Stimulated activated CD4-positive, alpha-beta T cell treated with anti-CD3 and anti-CD28 coated beads, Interleukin-4, amount 100 ng/mL, for 24 hours (primary cell): ENCODE measurements at places on chromosomes 7 and 10.

GRCh38 chr7:38518541-38518940, 112.6 kb downstream of the AMPH start:
- no peak for DNase-seq

- DNase-seq, result no peak
Observed at GRCh38 chr7:1810961-1811849, 141.1 kb downstream of the ELFN1 start.

DNA sequence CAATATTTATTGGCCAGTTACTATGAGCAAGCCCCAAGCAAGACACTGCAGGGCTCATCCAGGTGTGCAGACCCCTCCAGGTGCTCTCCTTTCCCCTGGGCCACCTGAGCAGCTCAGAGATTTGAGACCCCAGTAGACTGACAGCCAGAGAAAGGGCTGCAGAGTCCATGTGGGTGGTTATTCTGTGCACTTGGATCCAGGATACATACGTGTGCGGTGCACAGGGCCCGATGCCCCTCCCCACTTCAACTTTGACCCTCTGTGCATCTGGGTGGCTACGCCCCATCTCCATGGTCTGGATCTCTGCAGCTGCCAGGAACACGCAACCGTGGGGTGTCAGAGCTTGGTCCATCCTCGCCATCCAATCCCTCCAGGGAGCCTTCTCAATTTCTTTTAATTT, 72.9 kb downstream of the MKI67 start:
- no peak for DNase-seq

- peak; percentile 12 for DNase-seq
Observed at GRCh38 chr10:13351340-13351915, 3.3 kb upstream of the SEPHS1 start.

GRCh38 chr10:78866731-78867554, 201.8 kb upstream of the ZMIZ1 start:
- no peak for DNase-seq

DNA sequence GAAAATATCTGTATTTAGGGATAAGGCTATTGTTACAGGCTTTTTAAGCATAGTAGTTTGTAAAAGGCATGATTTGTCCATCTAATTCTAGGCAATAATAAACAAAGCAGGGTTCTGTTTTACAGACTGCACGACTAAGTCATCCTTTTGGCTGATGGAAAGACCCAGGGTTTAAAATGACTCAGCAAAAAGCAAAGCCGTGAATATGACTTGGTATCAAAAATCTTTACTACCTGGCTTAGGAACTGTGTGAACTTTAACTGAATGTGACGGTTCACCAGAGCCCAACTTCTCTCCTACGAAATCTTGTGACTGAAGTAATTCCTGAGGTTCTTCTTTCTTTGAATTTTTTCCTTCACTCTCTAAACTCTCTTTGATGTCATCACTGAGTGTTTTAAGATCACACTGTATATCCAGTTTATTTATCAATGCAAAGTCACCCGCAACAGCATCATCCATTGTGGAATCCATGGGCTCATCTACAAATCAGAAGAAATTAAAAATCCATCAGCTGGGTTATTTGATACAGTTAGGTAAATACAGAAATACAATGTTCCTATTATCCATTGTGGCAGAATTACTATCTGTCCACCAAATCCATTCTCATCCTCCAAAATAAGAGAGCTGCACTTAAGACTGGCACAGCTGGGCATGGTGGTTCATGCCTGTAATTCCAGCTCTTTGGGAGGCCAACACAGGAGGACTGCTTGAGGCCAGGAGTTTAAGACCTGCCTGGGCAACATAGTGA, 17.0 kb downstream of the ATE1 start:
- DNase-seq, result no peak

DNA sequence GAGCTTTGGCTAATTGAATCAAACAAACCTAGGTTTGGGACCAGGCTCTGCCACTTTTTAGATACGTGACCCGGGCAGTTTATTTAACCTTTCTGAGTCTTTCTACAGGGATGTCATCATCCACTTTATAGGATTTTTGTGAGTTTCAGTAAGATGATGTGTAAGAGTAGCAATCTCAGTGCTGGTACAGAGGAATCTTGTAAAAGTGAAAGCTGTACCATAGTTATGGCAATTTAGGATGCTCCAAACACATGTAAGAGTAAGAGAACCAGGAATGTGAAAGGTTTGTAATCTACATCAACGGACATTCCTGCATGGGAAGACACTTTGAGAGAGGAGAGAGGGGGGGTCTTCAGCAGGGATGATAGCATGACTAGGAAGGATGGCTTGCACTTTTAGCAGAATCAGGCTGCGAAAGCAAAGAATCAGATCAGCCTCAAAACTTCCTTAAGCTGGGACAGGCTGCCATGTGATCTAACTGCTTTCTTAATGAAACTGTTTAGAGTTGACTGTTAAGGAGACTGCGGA, 968 bp downstream of the NOLC1 start:
- no peak for DNase-seq

GRCh38 chr7:50204581-50204980, 99.9 kb upstream of the IKZF1 start:
- no peak for DNase-seq

DNA sequence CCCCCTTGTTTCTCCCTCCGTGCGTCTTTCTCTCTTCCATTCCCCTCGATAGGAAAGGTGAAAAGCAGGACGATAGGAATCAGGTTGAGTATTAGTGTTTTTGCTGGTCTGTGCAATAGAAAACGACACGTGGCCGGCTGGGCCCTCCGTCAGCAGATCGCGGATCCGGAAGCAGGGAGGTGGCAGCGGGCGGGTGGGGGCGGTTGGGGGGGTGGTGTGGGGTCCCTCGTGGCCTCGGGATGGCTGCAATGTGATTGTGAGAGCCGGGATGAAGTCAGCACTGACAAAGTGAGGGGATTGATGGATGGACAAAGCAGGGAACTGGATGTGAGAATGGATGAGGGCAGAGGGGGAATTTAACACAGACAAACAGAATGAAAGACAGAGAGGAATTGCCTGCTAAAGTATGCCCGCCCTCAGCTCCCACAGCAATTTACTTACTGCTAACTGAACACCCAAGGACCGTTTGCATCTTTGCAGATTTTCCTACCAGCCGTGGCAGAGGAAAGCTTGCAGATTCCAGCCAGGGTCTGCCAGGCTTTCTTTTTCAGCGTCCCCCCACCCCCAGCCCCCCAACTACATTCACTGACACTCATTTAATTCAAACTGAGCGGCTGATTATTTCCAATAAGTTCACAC, 280.9 kb downstream of the LRMDA start:
- no peak for DNase-seq

- DNase-seq, result no peak
Observed at GRCh38 chr10:47374611-47375536, 9.2 kb downstream of the ZNF488 start.

GRCh38 chr7:107995184-107996071, 7.5 kb downstream of the LAMB1 start:
- no peak for DNase-seq

DNA sequence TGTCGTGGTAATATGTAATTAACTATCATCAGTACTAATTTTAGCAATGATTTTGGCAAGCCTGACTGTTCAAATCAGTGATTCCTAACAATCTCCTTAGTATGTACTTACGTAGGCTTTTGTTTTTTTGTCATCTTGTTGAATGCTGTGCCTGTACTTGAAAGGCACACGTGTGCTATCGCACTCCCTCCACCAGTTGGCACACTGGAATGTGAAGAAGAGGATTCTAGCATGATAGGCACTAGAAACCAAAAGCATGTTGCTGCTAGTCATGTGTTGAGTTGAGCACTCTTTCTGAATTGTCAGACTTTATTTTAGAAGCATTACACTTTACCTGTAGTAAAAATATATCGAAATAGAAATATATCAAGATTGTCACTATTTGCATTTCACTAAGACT, 59.1 kb downstream of the TASOR2 start:
- DNase-seq, result no peak

DNA sequence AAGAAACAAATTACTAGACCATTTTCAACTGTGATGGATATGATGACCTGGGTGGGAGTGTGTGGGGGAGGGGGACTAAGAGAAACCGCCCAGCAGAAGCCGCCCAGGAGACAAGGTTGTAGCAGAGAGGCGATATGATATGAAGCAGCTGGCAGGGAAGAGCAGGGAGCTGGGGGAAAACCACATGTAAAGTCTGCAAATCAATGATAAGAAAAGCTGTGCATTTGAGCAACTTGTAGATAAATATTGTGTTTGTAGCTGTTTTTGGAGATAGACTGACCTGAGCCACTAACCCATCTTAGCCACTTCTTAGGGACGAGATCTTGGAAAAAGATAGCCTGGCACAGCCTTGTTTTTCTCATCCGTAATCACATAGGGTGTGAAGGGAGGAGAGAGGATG, 252.6 kb downstream of the SEC23IP start:
- no peak for DNase-seq

DNA sequence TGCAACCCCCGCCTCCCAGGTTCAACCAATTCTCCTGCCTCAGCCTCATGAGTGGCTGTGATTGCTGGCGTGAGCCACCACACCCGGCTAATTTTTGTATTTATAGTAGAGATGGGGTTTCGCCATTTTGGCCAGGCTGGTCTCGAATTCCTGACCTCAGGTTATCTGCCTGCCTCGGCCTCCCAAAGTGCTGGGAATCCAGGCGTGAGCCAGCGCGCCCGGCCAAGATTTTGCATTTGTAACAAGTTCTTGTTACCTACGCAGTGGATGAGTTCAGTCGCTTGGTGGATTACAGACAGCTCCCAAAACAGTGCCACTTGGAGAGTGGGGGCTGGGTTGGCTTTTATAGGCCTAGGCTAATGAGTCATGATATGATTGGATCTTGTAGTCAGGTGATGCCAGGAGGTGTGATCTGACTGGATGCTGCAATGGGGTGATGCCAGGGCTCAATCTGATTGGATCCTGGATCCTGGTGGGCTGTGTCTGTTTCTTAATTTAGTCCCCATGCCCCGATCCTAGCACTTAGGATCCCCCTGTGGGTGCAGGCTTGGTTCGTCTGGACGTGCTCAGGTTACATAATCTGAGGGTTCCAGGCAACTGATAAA, 20.3 kb downstream of the SBDS start:
- no peak for DNase-seq

DNA sequence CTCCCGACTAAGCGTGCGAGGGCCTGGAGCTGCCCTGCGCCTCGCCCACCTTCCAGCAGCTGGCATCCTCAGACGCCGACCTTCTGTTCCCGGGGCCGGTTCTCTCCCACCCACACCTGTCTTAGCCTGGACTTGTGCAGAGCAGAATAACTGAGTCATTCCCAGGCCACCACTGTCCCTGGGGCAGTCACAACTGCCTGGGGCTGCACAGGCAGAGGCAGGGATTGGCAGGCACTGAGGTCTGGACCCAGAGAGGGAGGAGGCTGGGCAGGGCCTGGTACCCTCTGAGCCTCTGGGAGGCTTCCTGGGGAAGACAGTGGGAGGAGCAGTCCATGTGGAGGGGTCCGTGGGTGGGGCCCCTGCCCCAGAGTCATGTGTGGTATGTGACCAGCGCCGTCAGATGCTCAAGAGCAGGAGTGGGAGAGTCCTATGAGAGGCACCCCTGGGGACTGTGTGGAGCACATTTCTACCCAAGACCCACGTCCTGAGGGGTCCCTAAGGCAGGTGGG, 74.3 kb downstream of the NKX6-2 start:
- DNase-seq, result no peak

DNA sequence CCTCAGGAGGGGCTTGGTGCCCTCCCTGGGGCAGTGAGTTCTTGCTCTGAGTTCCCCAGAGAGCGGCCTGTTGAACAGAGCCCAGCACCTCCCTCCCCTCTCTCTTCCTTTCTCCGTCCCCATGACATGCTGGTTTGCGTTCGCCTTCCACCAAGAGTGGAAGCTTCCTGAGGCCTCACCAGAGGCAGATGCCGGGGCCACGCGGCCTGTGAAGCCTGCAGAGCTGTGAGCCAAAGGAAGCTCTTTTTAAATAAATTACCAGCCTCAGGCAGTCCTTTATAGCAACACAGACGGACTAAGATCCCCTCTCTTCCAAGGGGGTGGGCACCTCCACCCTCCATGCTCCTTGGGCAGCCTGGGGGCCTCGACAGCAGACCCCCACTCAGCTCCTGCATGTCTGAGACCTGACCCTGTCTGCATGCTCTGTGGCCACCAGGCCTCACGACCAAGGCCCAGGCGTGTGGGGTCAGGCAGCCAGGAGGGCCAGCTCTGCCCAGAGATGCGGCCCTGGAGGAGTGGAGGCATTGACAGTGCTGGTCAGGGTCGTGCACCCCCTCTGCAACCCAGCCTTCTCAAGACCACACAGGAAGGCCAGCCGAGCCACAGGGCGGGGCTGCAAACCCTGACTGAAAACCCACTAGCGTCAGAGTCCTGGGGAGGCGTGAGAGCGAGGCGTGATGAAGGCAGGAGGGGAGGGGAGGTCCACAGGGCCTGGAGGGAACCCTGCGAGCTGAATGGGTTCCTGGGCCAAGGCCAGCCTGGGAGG, 54.6 kb upstream of the ADGRA1 start:
- DNase-seq, result no peak

- DNase-seq, result peak; percentile 56
Observed at GRCh38 chr7:3673524-3673923, 372.5 kb downstream of the SDK1 start.

DNA sequence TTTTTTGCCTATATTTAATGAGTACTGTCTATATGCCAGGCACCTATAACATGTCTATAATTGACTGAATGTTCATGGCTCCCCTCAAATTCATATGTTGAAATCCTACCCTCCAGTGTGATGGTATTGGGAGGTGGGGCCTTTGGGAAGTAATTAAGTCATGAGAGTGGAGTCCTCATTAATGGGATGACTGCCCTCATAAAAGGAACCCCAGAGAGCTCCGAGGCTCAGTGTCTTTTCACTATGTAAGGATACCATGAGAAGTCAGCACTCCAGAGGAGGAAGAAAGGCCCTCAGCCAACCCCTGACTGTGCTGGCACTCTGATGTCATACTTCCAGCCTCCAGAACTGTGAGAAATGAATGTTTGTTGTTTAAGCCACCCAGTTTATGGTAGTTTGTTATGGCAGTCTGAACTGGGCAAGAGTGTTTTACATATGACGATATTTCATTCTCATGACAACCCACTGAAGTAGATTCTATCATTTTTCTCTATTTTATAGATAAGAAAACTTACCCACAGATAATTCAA, 61.1 kb upstream of the PCGF5 start:
- no peak for DNase-seq

- DNase-seq, result no peak
Observed at GRCh38 chr7:16462431-16462889, 3.1 kb downstream of the SOSTDC1 start.

DNA sequence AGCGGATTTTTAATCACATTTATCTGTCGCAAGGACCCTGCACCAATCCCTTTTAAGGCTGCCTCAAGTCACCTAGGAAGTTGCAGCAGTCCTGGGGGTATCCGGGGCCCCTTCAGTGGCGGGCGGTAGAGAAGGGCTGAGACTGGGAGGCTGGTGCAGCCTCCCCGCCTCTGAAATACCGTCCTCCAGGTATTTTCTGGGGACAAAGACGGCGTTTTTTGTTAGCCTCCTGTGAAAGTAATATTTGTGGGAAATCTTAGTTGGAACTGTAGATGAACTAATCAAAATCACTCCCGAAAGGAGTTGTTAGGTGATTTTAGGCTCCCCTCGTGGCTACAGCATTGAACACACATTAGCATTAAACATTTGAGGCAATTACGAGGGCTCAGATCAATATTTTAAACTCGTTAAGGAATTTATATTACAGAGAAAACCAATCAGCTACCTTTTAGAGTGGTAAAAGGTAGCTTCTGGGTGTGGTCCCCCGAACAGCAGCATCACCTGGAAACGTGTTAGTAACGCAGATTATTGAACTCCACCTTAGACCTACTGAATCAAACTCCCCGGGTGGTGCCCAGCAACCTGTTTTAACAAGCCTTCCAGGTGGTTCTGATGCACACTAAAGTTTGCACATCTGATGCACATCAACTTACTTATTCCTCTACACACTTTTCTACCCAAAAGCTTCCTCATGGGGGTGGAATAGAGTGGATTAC, 530 bp upstream of the ANXA7 start:
- DNase-seq, result no peak

- no peak for DNase-seq
Observed at GRCh38 chr7:100185726-100186125, 8.0 kb downstream of the STAG3 start.
